MM.1S (cell line): ENCODE measurements at places on chromosomes 16 and 17.

DNA sequence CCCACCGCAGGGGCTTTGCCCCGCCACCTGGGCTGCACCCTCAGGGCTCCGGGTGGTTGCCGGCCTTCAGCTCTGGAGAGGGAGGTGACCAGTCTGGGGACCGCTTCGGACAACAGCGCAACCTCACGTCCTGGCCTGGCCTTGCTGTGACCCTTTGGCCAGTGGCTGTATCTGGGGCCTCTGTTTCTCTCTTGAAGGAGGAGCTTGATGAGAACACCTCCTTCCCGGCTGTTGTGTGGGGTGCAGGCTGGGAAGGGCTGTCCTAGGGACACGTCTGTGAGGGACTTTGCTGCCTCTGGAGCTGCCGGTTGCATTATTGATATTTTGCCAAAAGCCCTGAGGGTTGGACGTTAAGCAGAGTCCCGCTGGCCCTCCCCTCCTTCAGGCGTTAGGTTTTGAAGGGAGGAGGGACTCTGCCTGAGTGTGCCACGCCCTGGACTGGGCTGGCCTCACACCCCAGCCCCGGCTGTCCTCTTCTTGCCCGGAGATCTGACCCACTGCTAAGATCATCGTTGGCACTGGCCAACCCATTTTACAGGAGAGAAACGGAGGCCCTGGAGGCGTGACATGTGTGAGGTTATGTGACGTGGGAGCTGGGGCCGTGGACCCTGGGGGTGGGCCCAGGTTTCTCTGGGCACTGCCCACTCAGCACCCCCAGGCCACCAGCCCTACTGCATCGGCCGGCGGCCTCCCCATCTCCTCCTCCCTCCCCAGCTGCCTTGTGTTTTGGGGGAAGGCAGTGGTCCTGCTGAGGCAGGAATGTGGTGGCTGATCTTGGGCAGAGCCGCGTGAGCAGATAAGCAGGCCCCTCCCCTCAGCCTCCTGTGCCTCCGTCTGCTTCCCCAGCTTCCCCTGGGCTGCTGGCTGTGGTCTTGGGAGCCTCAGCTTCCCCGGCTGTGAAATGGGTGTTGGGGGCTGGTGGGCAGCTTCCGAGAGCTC, 8.5 kb downstream of the ZFPM1 start:
- DNase-seq, result no peak

- DNase-seq, result no peak
These were observed 13.6 kb downstream of the TOX3 start for GRCh38 chr16:52533296-52533695.

DNA sequence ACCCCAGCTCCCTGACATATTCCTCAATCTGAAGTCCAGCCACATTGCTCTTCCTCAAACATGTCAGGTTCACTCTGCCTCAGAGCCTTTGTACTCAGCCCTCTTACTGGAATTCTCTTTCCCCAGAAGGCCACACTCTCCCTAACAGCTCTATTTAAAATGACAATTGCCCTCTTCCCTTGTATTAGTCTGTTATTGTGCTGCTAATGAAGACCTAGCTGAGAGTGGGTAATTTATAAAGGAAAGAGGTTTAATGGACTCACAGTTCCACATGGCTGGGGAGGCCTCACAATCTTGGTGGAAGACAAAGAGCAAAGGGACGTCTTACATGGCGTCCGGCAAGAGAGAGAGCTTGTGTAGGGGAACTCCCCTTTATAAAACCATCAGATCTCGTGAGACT, 46.0 kb downstream of the HS3ST2 start:
- DNase-seq, result no peak

DNA sequence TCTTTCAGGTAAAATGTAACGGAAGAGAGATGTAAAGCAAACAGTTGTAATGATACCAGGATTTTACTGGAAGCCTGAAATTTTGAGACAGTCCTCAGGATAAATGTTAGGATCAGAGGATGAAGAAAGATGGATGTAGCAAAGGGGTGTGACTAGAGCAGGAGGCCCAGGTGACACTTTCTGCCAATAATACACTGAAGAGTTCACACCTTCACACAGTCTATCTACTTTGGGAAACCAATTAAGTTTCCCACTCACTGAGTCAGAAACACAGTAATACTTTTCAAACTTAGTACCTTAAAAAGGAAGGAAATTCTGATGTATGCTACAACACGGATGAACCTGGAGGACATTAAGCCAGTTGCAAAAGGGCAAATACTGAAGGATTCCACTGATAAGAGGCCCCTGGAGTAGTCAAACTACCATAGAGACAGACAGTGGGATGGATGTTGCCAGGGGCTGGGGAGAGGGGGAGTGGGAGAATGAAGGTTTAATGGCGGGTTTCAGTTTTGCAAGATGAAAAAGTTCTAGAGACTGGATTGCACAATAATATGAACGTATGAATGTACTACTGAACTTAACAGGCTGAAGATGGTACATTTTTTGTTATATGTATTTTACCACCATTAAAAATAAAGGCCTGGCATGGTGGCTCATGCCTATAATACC, 62.3 kb downstream of the CYTH1 start:
- no peak for DNase-seq

DNA sequence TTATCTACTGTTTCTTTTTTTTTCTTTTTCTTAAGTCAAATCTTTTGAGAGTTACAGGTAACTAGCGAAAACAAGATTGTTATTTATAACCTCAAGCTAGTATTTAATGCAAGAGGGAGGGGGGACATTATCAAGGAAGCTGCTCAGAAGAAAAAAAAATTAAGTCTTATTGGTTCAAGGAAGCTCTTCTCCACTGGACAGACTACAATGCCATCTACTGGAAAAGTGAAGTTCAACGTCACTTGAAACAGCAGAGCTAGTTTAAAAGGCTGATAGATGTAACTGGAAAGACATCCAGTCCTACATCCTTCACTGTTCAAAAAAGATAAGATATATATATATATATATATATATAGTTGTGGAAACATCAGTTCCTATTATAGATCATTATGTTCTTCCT, 418.0 kb upstream of the PSMD7 start:
- DNase-seq, result peak; percentile 24

DNA sequence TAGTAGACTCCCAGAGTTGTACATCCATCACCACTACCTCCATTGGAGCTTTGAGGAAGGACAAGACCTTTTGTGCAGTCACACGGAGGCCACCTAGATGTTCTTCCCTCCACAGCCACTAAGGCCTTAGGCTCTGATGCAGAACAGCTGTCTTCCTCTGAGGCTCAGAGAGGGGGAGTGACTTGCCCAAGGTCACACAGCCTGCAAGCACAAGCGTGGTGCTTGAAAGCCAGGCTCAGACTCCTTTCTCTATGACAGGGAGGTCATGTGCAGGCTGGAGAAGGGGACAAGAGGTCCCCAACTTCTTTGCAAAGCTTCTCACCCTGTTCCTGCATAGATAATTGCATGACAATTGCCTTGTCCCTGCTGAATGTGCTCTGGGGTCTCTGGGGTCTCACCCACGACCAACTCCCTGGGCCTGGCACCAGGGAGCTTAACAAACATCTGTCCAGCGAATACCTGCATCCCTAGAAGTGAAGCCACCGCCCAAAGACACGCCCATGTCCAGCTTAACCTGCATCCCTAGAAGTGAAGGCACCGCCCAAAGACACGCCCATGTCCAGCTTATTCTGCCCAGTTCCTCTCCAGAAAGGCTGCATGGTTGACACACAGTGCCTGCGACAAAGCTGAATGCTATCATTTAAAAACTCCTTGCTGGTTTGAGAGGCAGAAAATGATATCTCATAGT, 12.7 kb downstream of the SCGB1C2 start:
- no peak for DNase-seq

GRCh38 chr16:54816471-54816870, 114.2 kb upstream of the IRX5 start:
- DNase-seq, result no peak

DNA sequence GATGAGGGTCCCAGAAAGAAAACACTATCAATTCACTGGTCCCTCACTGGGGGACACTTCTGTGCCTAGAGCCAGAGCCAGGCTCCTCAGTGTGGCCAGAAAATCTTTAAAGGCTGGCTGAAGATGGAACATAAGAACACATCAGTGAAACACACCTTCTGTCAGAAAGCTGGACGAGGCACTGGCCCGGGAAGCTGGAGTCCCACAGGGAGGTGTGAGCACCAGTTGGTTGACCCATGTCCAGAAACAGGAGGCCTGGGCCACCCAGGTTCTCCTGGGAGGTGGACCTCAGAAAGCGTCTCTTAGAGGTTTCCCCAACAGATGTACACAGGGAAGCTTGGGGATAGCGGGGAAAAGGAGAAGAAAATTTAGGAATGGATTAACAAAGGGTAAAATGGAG, 56.2 kb upstream of the ALDH3A2 start:
- no peak for DNase-seq

- no peak for DNase-seq
These were observed 2.2 kb upstream of the MNT start for GRCh38 chr17:2403044-2403443.

DNA sequence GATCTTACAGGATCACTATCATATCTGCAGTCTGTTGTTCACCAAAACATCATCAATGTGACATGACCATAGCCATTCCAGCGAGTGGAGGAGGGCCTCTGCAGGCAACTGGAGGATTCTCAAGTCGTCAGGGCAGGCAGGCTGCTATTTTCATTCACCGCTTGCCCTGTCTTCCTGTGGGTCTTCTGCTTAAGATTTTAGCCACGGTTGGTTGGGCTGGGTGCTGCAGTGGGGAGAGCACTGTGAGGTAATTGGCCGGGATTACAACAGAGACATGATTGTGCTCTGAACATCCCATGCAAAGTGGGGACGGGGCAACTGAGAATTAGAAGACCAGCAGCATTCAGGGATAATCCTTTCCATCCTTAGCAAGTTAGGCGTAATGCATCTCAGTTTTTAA, 245.9 kb downstream of the CPPED1 start:
- DNase-seq, result no peak

- DNase-seq, result no peak
These were observed 58.9 kb downstream of the WWP2 start for GRCh38 chr16:69820926-69821541.

DNA sequence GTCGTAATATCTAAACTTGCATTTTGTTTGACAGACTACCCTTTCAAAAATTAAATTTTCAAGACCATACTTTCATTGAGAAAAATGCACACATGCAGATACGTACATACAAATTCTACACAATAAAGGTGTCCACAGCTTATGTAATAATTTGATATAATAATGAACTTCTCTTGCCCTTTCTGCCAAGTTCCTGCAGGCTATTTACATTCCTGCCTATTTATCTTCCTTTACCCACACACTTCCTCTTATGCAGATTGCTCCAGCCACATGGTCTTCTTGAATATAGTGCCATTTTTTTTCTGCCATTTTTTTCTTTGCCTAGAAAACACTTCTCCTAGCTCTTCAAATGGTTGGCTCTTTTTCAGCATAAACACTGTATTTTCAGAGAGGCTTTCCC, 826.9 kb upstream of the CDH8 start:
- DNase-seq, result no peak

DNA sequence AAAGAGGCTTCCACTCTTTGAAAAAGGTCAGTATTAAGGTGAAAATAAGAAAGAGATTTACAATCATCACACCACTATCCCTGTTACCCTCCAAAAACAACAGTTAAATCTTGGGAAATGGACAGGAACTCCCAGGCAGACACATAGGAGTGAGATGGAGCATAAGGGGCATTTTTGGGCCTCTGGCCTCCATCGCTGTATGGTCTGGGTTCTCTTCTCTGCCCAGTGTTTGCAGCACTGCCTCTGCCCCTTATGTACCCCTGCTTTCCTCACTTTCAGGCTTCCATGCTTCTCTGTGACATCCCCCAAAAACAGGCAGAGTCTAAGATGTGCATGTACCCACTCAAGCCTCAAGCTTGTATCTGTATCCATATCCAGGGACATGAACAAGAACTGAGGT, 630 bp upstream of the HOXB2 start:
- DNase-seq, result no peak

DNA sequence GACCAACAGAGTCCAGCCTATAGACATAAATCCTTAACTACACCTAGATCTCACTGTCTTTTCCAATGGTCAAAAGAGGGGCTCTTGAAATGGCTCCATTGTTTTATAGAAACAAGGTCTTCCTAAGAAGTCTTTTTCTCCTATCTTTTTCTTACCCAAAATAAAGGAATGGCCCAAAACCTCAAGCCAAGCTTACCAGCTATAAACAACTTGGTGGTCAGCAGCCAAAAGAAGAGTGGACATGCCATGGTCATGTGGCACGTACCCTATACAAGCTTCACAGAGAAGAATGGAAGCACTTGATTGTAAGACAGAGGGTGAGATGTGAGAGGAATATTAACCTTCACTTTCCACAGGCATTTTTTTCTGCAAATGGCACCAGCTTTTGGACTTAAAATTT, 82.1 kb upstream of the GNAO1 start:
- DNase-seq, result no peak

DNA sequence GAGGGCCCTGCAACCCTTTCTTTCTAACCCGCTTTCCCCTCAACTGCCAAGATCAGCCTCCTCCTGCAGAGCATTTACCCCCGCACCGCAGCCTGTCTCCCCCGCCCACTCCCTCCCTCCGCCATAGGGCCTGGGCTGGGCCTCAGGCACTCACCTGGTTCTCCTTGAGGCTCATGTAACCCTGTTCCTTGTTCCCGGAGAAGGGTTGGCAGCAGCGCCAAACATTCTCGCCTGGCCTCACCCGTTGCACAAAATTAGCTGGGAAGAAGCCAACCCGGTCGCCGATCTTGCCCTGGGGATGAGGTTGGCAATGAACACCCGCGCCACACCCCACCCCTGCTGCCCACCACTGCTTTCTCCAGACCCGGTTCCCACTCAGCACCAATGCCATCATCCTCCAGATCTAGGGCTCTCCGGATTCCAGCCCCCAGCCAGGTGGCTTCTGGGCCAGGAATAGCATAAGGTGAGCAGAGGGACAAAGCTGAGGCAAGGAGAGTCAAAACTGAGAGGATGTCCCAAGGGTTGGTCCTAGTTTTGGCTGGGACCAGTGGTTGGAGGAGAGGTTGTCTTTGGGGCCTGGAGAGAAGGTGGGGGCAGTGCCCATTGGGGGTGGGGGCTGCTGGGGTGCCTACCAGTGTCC, 12.8 kb downstream of the STAC2 start:
- DNase-seq, result no peak

DNA sequence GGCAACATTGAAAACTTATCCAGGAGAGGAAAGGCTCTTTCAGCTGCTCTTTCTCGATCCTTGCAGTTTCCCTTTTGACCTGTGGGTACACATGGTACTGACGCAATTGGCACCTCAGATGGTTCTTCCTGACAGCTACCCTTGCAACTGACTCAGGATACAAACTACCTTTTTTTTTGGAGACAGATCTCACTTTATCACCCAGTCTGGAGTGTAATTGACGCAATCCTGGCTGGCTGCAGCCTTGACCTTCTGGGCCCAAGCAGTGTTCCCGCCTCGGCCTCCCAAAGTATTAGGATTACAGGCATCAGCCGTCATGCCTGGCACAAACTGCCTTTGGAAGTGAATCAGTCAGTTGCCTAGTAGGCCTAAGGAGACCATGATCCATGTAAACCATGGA, 607.2 kb downstream of the WWOX start:
- no peak for DNase-seq

- no peak for DNase-seq
These were observed 30.9 kb downstream of the DCAKD start for GRCh38 chr17:45020354-45021138.
